ENCODE measurements at places on chromosomes 2 and 18.

- no peak for DNase-seq
These were observed 70.4 kb downstream of the IL1R2 start for GRCh38 chr2:102061962-102062795.

DNA sequence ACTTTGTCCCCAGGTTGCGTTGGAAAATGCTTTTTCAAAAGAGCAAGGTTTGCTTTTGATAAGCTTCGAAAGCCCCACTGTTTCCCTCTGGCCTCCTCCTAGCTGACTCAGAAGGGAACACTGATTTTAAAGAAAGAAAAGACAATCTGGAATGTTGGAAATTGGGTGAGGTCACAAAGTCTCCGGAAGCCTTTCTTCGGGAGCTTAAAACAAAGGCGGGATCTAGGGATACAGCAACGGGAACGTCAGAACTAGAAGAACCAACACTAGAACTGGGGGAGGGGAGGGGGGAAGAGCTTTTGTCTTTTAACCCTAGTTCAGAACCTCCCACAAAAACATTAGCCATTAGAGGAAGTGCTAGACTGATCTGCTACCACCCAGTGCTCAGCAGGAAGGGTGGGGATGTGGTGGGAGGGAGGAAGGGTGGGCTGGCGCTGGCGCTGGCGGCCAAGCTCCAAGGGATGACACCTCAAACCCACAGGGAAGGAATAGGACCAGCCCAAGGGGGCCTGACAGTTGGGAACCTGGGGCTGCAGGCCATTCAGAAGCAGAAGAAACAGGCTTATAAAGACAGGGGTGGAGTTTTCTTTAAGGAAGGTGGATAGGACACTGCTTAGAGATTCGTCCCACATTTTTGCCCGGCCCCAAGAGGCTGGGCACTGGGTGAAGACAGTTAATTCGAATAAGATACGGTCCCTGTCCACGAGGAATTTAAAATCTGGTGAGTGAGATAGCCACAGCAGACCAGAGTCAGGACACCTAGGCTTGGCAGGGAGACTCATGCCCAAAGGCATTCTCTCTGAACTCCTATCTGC is 1.7 kb downstream of the TMSB10 start:
- DNase-seq, result peak; percentile 52

- DNase-seq, result peak; percentile 22
These were observed 95.4 kb upstream of the CYP20A1 start for GRCh38 chr2:203143391-203143790.

GRCh38 chr2:18378020-18378653 is 182.3 kb downstream of the RDH14 start:
- peak; percentile 53 for DNase-seq

DNA sequence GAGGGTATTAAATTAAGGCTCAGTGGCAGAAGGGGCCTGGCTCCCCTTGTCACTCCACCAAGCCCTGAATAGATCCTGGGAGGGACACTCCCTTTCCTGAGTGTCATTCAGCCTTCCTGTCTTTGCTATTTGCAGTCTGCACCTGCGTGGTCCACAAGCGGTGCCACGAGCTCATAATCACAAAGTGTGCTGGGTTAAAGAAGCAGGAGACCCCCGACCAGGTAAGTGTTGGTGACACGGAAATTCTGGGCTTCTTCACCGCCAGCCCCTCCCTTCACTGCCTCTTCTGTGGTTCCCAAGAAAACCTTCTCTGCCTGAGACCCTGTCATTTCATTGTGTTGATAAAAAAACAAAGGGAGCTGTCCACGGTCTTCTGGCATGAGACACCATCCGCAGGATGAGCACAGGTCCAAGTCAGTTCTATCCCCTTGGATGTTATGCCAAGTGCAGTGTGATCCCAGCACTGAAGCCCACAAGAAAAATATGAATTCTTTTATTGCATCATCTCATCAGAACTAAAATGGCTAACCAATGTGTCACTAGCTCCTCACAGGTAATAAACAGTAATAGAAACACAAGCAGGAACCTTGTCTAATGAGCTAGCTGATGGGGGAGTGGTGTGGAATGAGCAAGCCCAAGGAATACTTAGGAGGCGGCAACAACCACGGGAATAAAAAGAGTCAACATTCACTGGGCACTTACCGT is 316.9 kb upstream of the EPAS1 start:
- DNase-seq, result no peak

DNA sequence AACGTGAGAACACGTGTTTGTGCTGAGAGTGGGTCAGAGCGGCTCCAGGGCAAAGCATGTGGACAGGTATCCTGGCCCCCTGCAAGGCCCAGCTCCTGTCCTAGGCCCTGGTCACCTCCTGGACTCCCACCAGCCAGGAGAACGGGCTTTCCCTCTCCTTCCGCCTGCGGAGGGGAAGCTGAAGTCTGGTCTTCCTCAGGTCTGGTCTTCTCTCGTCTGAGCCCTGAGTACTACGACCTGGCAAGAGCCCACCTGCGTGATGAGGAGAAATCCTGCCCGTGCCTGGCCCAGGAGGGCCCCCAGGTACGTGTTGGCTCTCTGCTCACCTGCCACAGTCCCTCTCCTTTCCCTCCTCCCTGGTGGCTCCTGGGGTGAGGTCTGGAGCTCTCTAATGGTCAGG is 963 bp downstream of the GNLY start:
- no peak for DNase-seq

GRCh38 chr2:207184768-207185167 is 19.0 kb upstream of the KLF7 start:
- DNase-seq, result no peak

DNA sequence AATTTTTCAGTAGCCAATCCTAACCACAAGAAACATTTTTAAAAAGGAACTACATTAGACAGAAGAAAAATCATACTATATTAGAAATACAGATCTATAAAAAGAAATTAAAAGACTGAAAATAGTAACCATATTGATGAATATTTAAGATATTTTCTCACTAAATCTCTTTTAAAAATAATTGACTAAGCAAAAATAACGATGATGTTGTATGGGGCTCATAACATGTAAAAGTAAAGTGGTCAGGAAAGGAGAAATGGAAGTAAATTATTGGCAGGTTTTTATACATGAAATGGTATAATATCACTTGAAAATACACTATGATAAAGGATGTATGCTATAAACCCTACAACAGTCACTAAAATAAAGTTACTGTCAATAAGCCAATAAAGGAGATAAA is 5.4 kb downstream of the WDPCP start:
- DNase-seq, result no peak
